Stomach (tissue), 19 donors: ENCODE measurements at places on chromosomes 6 and 20. TPM values are rescaled to one million over a fixed set of nuclear protein-coding genes. Genes with fewer than 3 reads are reported as not detected.
A peak's percentile ranks its signal among the peaks of the same experiment; 100 is the strongest.

- no peaks in the 10 kb centered on the region for H3K4me1 ChIP-seq
- no peak overlapping the region for H3K27ac ChIP-seq
- no peaks in the 10 kb centered on the region for H3K36me3 ChIP-seq
- no peak for DNase-seq
- no peaks in the 10 kb centered on the region for H3K27me3 ChIP-seq
Measured at GRCh38 chr6:15148356-15148946, 97.4 kb upstream of the JARID2 start.

GRCh38 chr20:56433880-56434255 is 21.8 kb downstream of the CASS4 start:
- H3K36me3 ChIP-seq = no peaks in the 10 kb centered on the region
- H3K4me1 ChIP-seq = peaks cover 18% of the 10 kb centered on the region

DNA sequence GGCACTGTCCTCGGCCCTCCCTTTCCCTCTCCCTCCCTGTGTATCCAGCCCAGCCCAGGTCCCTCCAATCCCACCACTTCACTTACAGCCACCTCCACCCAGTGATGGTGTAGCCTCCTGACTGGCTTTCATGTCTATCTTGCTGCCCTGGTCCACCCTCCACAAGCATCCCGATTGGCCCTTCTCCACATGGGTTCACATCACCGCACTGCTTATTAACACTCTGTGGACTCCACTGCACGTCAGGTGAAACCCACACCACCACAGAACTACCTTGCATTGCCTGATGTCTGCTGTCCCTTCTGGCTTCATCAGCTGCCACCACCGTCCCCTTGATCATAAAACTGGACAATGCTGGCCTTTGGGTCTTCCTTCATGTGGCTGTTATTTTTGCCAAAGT is 220.4 kb upstream of the ARID1B start:
- H3K36me3 ChIP-seq = no peaks in the 10 kb centered on the region
- H3K27ac ChIP-seq = no peak overlapping the region
- peaks cover 7% of the 10 kb centered on the region for H3K4me1 ChIP-seq
- H3K4me3 ChIP-seq = no peak overlapping the region
- no peak for DNase-seq

DNA sequence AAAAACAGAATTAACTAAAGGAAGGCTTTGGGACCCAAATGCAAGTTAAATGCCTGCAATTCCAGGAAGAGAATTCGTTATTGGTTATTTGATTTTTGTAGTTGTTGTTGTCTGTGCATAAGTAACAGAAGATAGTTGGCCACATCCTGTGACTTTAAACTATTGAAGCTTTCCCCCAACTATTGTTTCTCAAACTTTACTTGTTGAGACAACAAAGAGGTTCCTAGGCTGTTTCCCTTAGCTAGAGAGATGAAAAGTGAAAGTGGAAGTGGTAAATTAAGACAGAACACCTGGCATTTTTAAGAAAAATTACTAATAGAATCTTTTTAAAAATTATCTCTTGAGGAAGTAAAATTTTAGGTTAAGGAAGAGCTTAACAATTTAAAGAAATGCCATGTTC is 525.2 kb downstream of the PKHD1 start:
- H3K27me3 ChIP-seq = no peaks in the 10 kb centered on the region
- H3K27ac ChIP-seq = no peak overlapping the region
- no peaks in the 10 kb centered on the region for H3K4me1 ChIP-seq
- DNase-seq = no peak
- H3K36me3 ChIP-seq = no peaks in the 10 kb centered on the region

- peak; percentile 34 for DNase-seq
- H3K27me3 ChIP-seq = peaks cover 24% of the 10 kb centered on the region
- no peaks in the 10 kb centered on the region for H3K36me3 ChIP-seq
- H3K27ac ChIP-seq = no peak overlapping the region
- H3K4me1 ChIP-seq = peaks cover 22% of the 10 kb centered on the region
Measured at GRCh38 chr6:117264692-117265409, 507 bp upstream of the VGLL2 start.

GRCh38 chr6:37077905-37078296 is 72.4 kb downstream of the FGD2 start:
- H3K27ac ChIP-seq = no peak overlapping the region
- DNase-seq = peak; percentile 92
- H3K4me3 ChIP-seq = no peak overlapping the region
- no peaks in the 10 kb centered on the region for H3K4me1 ChIP-seq
- H3K36me3 ChIP-seq = no peaks in the 10 kb centered on the region
- H3K27me3 ChIP-seq = no peaks in the 10 kb centered on the region

DNA sequence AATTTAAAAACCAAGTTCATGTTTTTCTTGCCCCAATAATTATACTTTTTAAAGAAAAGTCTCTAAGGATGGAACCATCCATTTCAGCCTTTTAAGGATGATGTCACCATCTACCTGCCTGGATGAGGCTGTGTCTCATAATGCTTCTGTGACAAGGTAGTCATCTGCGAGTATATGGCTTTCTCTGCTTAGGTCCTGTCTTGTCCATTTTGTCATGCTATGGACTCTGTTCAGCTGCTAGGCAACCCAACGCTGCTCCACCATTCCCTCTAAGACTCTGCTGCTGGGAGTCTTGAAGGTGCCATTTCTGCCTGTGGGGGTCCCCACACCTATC is 459.8 kb upstream of the RUNX2 start:
- no peak for DNase-seq
- H3K27me3 ChIP-seq = no peaks in the 10 kb centered on the region

- no peaks in the 10 kb centered on the region for H3K27me3 ChIP-seq
- H3K4me3 ChIP-seq = peak overlapping the region; percentile 50
- H3K27ac ChIP-seq = peak overlapping the region; percentile 97
- H3K36me3 ChIP-seq = peaks cover 32% of the 10 kb centered on the region
- H3K4me1 ChIP-seq = peaks cover 39% of the 10 kb centered on the region
Measured at GRCh38 chr20:31572042-31572700, 32.9 kb upstream of the ID1 start.

DNA sequence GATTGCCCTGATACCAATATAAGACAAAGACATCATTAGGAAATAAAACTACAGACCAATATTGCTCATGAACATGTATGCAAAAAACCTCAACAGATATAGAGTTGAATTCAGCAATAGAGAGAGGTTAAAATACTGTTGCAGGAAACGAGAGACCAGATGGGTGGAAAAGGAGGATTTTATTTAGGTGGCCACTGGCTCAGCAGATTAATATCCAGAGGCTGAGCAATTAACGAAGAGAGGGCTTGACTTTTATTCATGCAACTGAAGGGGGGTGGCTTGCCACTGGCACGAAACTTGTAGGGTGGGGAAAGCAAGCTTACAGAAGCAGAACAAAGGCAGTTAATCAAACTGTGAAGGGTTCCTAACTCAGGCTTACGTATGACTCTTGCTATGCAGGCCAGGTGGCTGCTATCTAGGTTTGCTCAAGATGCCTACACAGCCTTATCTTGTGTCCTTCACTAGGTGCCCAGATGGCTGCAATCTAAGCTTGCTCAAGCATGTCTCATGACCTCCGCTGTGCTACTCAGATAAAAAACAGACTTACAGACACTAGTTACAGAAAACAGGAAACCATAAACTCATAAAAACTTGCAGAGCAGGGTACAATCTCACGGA is 126.4 kb downstream of the MMUT start:
- no peaks in the 10 kb centered on the region for H3K27me3 ChIP-seq
- peak; percentile 27 for DNase-seq
- H3K4me3 ChIP-seq = no peak overlapping the region
- H3K36me3 ChIP-seq = no peaks in the 10 kb centered on the region
- no peaks in the 10 kb centered on the region for H3K4me1 ChIP-seq

DNA sequence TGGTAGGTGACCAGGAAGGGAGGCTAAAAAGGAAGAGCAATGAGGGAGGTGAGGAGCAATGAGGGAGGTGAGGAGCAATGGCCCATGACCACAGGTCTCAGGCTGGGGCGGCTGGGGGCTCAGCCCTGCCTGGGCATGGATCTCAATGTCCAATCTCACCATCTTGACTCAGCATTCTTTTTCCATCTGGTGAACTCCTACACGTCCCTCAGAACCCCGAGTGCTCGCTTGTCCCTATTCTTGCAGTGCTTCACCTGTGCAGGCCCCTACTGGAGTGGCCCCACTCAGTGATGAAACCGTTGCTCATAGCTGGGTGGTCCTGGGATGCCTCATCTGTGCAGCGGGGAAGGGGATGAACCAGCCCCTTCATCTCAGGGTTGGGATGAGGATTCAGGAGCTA is 16.9 kb upstream of the RBBP8NL start:
- peaks cover 66% of the 10 kb centered on the region for H3K27me3 ChIP-seq
- H3K27ac ChIP-seq = no peak overlapping the region
- no peak overlapping the region for H3K4me3 ChIP-seq
- H3K4me1 ChIP-seq = no peaks in the 10 kb centered on the region
- no peak for DNase-seq

DNA sequence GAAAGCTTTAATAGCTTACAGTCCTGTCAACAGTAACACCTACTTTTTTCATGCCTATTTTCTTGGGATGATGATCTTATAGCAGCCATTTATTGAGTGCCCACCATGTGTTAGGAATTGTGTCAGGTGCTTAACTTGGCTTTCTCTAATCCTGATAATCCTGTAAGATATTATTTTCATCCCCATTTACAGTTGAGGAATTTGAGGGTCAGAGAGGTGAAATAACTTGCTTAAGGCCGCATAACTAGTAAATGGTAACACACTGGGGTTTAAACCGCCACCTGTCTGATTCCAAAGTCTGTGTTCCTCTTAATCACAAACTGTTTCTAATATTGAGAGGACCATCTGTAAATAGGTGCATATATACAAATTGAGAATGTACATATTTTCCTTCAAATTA is 55.5 kb downstream of the NCOA3 start:
- no peak for DNase-seq
- H3K4me3 ChIP-seq = no peak overlapping the region
- H3K4me1 ChIP-seq = peaks cover 13% of the 10 kb centered on the region
- no peaks in the 10 kb centered on the region for H3K27me3 ChIP-seq

GRCh38 chr20:57985278-57985677 is 243.2 kb downstream of the ANKRD60 start:
- no peaks in the 10 kb centered on the region for H3K36me3 ChIP-seq
- peaks cover 6% of the 10 kb centered on the region for H3K27me3 ChIP-seq
- H3K4me1 ChIP-seq = no peaks in the 10 kb centered on the region
- H3K27ac ChIP-seq = no peak overlapping the region
- DNase-seq = no peak
- no peak overlapping the region for H3K4me3 ChIP-seq

GRCh38 chr20:25299806-25300205 is 51.9 kb downstream of the PYGB start:
- H3K27me3 ChIP-seq = no peaks in the 10 kb centered on the region
- no peak overlapping the region for H3K4me3 ChIP-seq
- peaks cover 17% of the 10 kb centered on the region for H3K4me1 ChIP-seq

- H3K4me1 ChIP-seq = peaks cover 41% of the 10 kb centered on the region
- no peaks in the 10 kb centered on the region for H3K27me3 ChIP-seq
- H3K27ac ChIP-seq = no peak overlapping the region
Measured at GRCh38 chr20:50281831-50282591, 91.4 kb downstream of the CEBPB start.

- no peak overlapping the region for H3K27ac ChIP-seq
- H3K36me3 ChIP-seq = no peaks in the 10 kb centered on the region
- H3K4me3 ChIP-seq = no peak overlapping the region
- DNase-seq = no peak
Measured at GRCh38 chr20:33075281-33075680, 4.2 kb upstream of the BPIFB4 start.

Gene CFAP206
- polyA plus RNA-seq = 0.08 TPM

Gene NRSN1
- polyA plus RNA-seq = 0.68 TPM
